Osteoblast (primary cell): ENCODE measurements at places on chromosomes 2 and 18. TPM values are rescaled to one million over a fixed set of nuclear protein-coding genes. Genes with fewer than 3 reads are reported as not detected.

FEV gene
- not detected in 2 replicates for total RNA-seq

GNAL gene
- total RNA-seq, result 0.59 and 0.72 TPM in 2 replicates

POU3F3 gene
- total RNA-seq, result under 0.01 TPM in 1 of 2 replicates, not detected in the other

NCKAP5 gene
- total RNA-seq, result 1.8 TPM in 2 replicates

RESP18 gene
- not detected in 2 replicates for total RNA-seq

UBE2F gene
- 39.8 and 45.1 TPM in 2 replicates for total RNA-seq

B4GALT6 gene
- 2.2 and 2.9 TPM in 2 replicates for total RNA-seq

HOXD4 gene
- total RNA-seq, result 0.36 and 1.2 TPM in 2 replicates
